CD4-positive, alpha-beta T cell treated with Interleukin-10 for 1 hour (primary cell): ENCODE measurements at places on chromosomes 4 and X.

GRCh38 chr4:141425124-141425523 lies 204.4 kb downstream of the ZNF330 start:
- no peak for DNase-seq

- DNase-seq, result no peak
These were observed 43.5 kb upstream of the SERTM2 start for GRCh38 chrX:111467896-111468295.

DNA sequence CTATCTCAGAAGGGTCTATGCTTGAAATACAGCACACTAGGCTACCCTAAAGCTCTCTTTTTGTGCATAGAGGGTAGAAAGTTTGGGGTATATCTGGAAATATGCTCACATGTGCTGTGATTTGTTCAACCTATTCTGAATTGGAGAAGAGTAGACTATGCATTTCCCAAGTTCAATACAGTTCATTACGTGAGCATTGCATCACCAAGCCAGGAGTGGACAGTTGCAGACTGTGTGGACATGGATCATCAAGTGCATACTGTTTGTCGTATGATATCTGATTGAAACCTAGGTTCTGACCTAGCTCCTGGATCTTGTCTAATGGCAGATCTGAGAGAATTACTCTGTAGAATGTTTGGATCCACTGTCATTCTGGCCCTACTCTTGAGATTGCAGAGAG lies 161.1 kb downstream of the FRAS1 start:
- DNase-seq, result no peak

DNA sequence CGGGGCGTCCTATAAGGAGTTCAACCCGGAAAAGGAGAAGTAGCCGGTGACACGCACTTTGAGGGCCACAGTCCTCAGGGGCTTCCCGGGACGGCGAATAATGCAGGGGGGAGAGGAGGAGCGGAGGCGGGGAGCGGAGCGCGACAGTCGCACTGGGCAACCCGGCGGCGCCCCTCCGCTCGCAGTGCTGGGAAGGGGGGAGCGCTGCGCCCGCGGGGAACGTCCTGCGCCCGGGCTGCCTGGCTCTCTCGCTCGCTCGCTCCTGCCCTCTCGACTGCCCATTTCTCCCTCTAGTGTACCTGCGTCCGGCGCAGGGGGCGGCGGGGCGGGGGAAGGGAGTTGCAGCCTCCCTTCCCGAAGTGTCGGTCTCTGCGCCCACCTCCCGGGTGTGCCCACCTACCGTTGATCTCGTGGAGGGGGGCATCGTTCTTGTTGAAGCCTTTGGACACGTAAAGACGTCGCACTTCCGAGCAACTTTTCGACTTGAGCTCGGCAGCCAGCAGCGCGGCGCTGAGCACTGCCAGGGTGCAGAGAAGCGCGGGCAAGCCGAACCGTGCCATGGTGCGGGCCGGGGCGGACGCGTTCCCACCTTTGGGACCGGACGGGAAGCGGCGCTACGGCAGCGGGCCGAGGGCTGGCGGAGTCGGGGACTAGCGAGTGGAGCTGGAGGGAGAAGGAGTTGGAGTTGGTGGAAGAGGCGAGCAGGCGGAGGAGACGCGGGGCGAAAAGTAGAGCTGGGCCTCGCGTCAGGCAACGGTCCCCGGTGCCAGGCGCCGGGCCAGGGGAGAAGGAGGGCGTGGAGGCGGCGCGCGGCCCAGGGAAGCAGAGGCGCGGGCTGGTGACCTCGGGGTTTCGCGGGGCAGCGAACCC lies 648 bp downstream of the GPC4 start:
- DNase-seq, result no peak

GRCh38 chr4:26503844-26504243 lies 13.6 kb upstream of the CCKAR start:
- DNase-seq, result no peak

DNA sequence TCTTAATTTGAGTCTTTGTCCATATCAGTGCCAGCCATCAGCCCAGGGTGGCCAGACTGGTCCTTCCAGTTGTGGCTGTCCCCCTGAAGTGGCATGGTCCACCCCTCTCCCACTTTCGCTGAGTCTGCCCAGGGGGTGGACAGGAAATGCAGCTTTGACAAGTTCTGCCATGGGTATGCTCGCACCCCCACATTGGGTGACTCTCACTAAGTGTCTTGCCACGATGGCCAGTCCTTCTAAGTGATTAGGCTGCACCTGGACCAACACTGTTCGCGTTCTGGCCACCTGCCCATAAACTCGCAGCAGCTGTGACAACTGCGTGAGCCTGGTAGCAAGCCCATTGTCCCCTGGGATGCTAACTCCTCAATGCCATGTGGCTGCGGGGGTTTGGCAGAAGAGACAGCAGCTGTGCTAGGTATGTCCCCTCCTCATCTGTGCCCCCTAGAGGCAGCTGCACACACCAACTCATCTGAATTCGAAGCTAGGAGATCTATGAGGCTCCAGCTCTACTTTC lies 10.0 kb upstream of the LNX1 start:
- no peak for DNase-seq

DNA sequence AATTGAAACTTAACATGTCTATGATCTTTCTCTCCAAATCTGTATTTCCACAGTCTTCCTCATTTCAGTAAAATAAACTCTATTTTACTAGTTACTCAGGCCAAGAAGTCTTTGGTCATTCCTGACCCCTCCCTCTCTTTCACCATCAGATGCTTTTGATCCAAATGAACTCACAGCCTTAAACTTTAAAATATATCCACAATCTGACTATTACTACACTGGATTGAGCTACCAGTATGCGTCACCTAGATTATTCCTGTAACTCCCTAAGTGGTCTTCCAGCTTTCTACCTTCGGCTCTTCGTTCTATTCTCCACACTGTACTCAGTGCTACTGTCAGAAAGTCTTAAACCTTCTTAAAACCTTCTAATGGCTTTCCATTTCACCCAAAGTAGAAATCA lies 195.1 kb downstream of the FBXW7 start:
- no peak for DNase-seq

GRCh38 chr4:129968366-129968765 lies 872.4 kb downstream of the C4orf33 start:
- DNase-seq, result no peak

GRCh38 chrX:152635941-152636340 lies 1.8 kb upstream of the GABRQ start:
- no peak for DNase-seq

- DNase-seq, result no peak
These were observed 465 bp downstream of the HNRNPH2 start for GRCh38 chrX:101408532-101408841.

- no peak for DNase-seq
These were observed 602.7 kb upstream of the PCDH7 start for GRCh38 chr4:30117433-30117832.

DNA sequence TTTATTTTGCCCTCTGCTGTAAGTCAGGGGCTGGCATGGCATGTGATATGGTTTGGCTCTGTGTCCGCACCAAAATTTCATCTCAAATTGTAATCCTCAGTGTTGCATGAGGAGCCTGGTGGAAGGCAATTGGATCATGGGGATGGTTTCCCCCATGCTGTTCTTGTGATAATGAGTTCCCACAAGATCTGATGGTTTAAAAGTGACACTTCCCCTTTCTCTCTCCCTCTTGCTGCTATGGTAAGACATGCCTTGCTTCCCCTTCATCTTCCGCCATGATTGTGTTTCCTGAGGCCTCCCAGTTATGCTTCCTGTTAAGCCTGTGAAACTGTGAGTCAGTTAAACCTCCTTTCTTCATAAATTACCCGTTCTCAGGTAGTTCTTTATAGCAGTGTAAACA lies 72.0 kb upstream of the MSX1 start:
- DNase-seq, result no peak

DNA sequence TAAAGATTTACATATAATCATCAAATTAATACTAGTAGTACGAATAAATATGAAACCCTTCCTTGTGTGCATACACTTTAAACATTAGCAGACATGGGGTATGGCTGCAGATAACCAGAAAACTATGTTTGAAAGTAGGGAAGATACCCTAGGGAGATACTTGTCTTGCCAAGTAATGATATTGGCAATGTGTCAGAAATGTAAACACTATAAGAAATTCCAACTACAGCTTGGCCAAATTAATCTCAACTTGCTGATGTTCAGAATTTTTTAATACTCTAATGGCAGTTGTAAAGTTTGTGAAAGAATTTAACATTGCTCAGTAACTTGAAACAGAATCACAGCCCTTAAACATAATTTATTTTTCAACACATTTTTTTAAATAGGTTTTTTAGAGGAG lies 27.4 kb upstream of the HPGD start:
- no peak for DNase-seq
